ENCODE measurements at places on chromosomes 1 and 21. TPM values are rescaled to one million over a fixed set of nuclear protein-coding genes. Genes with fewer than 3 reads are reported as not detected.

Gene ARID4B
- total RNA-seq: 68.0 TPM

GRCh38 chr21:27477296-27477695 lies 510.4 kb upstream of the ADAMTS5 start:
- H3K4me3 ChIP-seq: no peak overlapping the region
- no peaks in the 10 kb centered on the region for H3K27me3 ChIP-seq
- DNase-seq: no peak
- no peaks in the 10 kb centered on the region for H3K36me3 ChIP-seq

- H3K36me3 ChIP-seq: no peaks in the 10 kb centered on the region
- no peaks in the 10 kb centered on the region for H3K27me3 ChIP-seq
- no peak overlapping the region for H3K27ac ChIP-seq
- H3K4me3 ChIP-seq: no peak overlapping the region
- H3K4me1 ChIP-seq: no peaks in the 10 kb centered on the region
These were observed 785.8 kb upstream of the ADGRL4 start for GRCh38 chr1:79792219-79792930.

- no peaks in the 10 kb centered on the region for H3K4me1 ChIP-seq
- no peaks in the 10 kb centered on the region for H3K27me3 ChIP-seq
- H3K36me3 ChIP-seq: no peaks in the 10 kb centered on the region
These were observed 7.5 kb upstream of the CYP4A11 start for GRCh38 chr1:46948629-46949416.

DNA sequence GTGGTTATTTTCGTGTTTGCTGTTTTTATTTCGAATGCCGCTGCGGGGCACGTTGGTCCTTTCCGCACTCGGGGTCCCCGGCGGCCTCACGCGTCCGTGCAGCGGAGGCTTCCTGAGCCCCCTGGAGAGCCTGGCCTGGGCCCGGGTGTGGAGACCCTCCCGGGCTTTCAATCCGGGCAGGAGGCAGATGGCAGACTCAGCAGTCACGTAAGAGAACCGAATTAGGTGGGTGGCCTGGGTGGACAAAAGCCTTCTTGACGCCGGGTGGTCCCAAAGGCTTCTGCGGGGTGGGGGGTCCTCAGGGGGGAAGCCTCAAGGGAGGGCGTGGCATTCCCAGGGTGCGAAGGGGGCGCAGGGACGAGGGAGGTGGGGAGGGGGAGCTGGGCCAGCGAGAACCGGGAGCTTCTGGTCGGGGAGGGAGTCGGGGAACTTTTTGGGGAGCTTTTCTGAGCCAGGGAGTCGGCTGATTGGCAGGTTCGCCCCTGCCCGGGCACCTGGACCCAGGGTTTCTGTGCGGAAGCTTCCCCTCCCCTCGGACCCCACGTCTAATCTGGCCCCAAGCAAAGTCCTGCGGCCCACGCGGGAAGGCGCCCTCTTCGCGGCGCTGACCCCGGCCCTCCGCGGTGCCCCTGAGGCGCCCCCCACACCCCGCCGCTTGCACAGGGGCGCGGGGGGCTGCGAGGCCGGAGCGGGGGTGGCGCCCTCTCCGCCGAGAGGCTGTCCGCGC lies 1.3 kb upstream of the HES4 start:
- H3K36me3 ChIP-seq: peaks cover 50% of the 10 kb centered on the region
- H3K4me3 ChIP-seq: peak overlapping the region; percentile 73

Gene FMN2
- total RNA-seq: 17.1 TPM

DNA sequence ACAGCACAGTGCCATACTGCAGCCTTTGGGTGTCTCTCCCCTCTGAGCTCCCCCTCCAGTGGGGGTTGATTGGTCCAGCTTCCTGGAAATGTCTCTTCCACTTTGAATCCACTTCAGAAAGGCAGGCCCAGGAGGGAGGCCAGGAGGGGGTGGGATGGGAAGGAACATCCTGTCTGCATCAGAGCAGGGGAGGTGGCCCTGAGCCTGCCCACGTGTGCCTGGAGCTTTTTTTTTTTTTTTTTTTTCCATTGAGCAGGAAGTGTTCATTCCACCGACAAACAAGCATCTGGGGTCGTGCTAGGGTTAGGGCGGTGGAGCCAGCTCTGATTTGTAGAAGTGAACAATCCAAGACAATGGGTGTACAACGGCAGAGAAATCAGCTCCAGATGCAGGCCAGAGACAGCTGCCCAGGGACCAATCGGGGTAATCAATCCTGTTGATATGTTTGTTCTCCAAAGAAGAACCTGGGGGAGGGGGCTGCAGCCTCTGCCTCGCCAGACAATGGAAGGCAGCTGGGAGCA lies 93.3 kb downstream of the SSBP3 start:
- no peak for DNase-seq
- no peak overlapping the region for H3K4me3 ChIP-seq
- H3K27me3 ChIP-seq: no peaks in the 10 kb centered on the region
- H3K4me1 ChIP-seq: peaks cover 61% of the 10 kb centered on the region

DNA sequence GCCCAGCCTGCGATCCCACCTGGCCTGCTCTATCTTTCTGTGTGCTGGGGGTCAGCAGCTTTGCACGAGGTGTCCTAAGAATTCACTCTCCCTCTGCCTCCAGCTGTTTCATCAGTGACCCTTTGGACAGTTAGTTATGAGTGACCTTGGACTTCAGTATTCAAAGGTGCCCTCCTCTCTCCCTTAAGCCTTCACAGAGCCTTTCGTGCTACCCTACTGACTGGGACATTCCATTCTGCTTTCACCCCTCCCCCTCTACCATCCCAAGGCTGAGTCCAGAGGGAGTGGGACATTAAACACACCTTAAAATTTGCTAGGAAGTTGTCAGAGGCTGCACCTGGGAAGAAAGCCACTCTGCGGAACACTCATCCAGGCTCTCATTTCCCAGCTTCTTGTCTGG lies 171.9 kb downstream of the CLIC6 start:
- no peak overlapping the region for H3K27ac ChIP-seq
- H3K4me3 ChIP-seq: no peak overlapping the region

Gene IVL
- total RNA-seq: not detected

Gene RNU1-4
- 29,651 TPM for total RNA-seq

GRCh38 chr1:221439008-221439746 lies 302.7 kb downstream of the DUSP10 start:
- no peak overlapping the region for H3K27ac ChIP-seq
- no peaks in the 10 kb centered on the region for H3K4me1 ChIP-seq
- DNase-seq: no peak

Gene PLA2G5
- total RNA-seq: 1.9 TPM

Gene CBS
- total RNA-seq: 29.1 TPM

GRCh38 chr1:150525348-150525747 lies 9.8 kb downstream of the FALEC start:
- H3K4me3 ChIP-seq: no peak overlapping the region
- DNase-seq: no peak

All from spinal cord (tissue), 10 donors.